ENCODE measurements at places on chromosomes 12 and 14.
A peak's percentile ranks its signal among the peaks of the same experiment; 100 is the strongest.

DNA sequence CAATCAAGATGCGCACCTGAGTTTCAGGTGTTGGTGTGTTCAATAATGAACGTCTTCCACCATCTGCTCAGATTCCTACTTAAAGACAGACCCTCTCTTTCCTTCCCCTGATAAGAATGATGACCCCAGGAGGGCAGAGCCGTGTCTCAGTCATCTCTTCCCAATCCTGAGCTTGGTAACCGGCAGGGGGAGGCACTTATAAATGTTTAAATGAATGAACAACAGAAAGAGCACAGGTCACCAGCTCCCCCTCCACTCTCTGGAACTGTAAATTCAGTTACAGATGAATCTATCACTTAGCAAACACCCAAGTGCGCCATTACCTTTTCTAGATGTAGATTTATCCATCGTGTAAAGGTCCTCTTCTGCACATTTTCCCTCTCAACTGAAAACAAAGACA is 72.4 kb upstream of the DICER1 start:
- DNase-seq: no peak

- DNase-seq: no peak
Measured at GRCh38 chr14:94601884-94602391, 10.3 kb upstream of the SERPINA3 start.

- DNase-seq: peak; percentile 78
Measured at GRCh38 chr12:127165567-127166392, 1101.2 kb upstream of the TMEM132C start.

DNA sequence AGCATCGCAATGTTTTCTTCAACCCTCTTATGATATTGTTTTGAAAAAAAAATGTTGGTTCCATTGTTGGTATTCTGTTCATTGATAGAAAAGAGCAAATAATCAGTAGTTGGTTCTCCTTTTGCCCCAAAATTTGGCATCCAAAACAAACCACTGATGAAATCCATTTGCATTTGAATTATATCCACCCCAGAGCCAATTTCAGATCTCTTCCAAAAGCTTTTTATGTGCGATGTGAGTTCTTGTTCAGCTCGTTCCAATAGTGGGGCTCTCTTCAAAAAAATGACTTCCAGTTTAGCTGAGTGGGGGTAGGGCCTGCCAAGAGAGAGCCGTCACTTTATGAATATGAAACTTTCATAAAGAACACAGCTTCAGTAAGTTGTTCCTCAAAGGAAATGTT is 130.7 kb downstream of the DIO2 start:
- DNase-seq: no peak

- no peak for DNase-seq
Measured at GRCh38 chr12:98863167-98863566, 218.1 kb downstream of the APAF1 start.

DNA sequence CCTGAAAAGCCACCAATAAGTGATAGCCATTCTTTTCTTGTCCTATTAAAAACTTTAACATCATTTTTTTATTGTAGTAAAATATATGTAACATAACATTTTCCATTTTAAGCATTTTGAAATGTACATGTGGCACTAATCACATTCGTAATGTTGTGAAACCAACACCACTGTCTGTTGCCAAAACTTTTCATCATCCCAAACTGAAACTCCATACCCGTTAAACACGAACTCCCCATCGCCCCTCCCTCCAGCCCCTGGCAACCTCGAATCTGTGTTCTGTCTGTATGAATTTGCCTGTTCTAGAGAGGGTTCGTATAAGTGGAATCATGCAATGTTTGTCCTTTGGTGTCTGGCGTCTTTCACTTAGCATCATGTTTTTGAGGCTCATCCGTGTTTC is 75.9 kb downstream of the CCDC92 start:
- no peak for DNase-seq

- DNase-seq: no peak
Measured at GRCh38 chr14:98507264-98507663, 764.7 kb downstream of the BCL11B start.

DNA sequence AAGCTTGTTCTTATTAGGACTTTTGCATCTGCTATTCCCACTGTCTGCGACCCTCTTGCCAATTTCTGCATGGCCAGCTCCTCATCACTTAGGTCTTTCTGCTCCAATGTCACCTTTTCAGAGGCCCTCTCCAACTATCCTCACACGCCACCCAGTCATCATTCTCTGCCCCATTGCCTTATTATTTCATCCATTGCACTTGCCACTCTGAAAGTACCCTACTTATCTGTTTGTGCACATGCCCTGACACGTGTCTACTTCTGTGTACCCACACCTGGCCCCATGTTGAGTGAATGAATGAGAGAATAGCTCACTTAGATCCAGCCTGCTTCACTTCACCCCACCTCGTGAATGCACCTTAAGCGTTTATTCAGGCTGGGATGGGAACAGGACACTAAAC is 218.7 kb upstream of the TBX3 start:
- DNase-seq: no peak

GRCh38 chr14:80390906-80391305 is 179.6 kb upstream of the DIO2 start:
- no peak for DNase-seq

GRCh38 chr12:66279123-66279712 is 23.1 kb upstream of the HELB start:
- DNase-seq: no peak

DNA sequence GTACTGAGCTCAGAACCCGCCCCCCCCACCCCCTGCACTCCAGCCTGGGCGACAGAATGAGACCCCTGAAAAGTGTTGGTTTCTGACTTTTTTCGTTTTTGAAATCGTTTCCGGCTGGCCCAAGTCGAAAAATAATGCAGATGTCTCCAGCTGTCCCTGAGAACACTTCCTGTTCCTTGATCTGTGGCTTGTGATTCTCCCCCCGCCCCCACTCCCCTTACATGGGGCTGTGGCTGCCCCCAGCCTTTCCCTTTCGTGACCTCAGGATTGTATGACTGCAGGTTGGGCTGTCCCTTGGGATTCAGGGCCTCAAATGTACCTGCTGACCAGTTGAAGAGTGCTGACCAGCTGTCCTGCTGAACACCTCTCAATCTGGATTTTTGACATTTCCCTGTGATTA is 34.1 kb downstream of the NOC4L start:
- DNase-seq: no peak

- no peak for DNase-seq
Measured at GRCh38 chr12:51160814-51161459, 12.0 kb downstream of the TFCP2 start.

Measured in stimulated activated CD4-positive, alpha-beta T cell treated with anti-CD3 and anti-CD28 coated beads, Interleukin-1b, Interleukin-23, amount 100 ng/mL, for 24 hours (primary cell).